ENCODE measurements at places on chromosomes 7 and 10.
A peak's percentile ranks its signal among the peaks of the same experiment; 100 is the strongest.

DNA sequence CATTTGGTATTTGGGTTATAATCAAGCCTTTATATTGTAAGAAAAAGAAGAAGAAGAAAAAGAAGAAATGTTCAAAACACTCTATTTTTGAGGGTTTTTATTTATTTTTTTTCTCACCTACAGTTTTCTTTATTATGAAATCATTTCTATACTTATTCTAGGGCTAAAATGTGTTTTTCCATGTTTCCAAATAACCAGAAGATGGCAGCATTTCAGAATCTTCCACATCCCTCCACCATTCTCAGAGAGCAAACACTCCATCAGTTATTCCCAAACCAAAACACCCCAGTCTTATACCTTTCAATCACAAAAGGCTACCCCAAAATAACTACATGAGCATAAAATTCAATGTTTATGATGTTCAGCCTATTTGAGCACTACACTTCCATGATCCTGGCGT, 38.7 kb upstream of the PPP1R17 start:
- no peak for DNase-seq

- DNase-seq: no peak
These were observed 1.8 kb downstream of the TMEM26 start for GRCh38 chr10:61451357-61451756.

- DNase-seq: no peak
These were observed 41.7 kb downstream of the C10orf90 start for GRCh38 chr10:126628746-126629145.

GRCh38 chr10:132558516-132559413, 21.2 kb downstream of the INPP5A start:
- no peak for DNase-seq

DNA sequence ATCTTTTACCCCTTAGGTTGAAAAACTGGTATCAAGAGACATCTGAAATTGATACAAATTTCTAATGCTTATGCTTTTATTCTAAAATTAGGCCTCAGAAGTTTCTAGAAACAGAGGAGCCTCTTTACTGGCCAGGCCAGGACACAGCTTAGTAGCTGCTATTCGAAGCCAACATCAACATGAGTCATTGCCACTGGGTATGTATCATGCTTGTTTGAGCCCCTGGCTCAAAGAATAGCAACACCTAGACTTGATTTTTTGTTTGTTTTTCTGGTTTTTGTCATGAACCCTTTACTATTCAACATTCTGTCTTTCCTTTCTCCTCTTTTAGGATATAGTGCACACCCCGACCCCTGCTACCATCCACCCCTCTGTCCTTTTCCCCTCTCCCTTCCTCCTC, 90.9 kb upstream of the STK17A start:
- no peak for DNase-seq

- no peak for DNase-seq
These were observed 1.3 kb downstream of the ZNF775 start for GRCh38 chr7:150380463-150380862.

DNA sequence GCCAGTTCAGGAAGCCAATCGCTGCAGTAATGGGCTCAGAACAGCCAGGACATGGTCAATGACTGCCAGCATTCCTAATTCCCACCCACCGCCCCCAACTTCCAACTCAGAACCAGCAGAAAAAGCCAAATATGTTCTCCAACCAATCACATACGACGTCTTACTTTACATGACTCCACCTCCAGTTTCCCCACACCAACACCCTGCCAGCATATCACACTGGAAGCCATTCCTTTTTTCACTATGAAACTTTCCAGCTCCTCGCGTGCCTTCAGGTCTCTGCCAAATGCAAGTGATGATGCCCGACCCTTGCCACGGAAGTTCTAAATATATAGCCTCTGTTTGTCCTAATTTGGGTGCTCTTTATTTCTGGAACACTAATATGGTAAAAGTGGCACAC, 12.5 kb downstream of the NPS start:
- no peak for DNase-seq

DNA sequence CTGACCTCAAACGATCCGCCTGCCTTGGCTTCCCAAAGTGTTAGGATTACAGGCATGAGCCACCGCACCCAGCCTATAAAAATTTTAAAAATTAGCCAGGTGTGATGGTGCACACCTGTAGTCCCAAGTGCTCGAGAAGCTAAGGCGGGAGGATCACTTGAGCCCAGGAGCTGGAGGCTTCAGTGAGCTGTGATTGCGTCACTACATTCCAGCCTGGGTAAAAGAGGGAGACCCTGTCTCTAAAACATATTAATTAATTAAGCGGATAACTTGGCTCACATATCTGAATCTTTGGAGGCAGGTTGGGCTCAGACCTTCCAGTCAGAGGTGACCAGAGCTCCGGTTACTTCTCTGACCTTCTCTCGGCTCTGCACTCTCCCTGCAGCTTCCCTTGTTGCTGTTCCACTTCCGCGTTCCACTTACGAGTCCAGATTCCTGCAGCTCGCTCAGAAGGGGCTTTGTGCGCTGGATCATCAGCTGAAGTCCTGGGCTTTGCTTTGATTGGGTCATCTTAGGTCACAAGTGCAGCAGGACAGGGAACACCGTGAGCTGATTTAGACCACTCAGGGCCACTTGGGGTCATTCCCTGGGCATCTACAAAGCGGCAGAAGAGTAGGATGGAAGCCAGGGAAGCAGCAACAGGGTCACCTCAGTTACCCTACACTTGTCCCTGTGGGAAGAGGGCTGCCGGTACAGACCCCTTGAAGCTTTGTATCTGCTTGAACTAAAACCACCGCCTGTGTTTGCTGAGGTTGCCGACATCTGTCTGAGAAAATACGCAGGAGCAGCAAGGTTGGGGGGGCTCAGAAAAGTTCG, 2.0 kb upstream of the ARPC1B start:
- no peak for DNase-seq

GRCh38 chr10:123781324-123781900, 110.2 kb downstream of the CPXM2 start:
- no peak for DNase-seq

DNA sequence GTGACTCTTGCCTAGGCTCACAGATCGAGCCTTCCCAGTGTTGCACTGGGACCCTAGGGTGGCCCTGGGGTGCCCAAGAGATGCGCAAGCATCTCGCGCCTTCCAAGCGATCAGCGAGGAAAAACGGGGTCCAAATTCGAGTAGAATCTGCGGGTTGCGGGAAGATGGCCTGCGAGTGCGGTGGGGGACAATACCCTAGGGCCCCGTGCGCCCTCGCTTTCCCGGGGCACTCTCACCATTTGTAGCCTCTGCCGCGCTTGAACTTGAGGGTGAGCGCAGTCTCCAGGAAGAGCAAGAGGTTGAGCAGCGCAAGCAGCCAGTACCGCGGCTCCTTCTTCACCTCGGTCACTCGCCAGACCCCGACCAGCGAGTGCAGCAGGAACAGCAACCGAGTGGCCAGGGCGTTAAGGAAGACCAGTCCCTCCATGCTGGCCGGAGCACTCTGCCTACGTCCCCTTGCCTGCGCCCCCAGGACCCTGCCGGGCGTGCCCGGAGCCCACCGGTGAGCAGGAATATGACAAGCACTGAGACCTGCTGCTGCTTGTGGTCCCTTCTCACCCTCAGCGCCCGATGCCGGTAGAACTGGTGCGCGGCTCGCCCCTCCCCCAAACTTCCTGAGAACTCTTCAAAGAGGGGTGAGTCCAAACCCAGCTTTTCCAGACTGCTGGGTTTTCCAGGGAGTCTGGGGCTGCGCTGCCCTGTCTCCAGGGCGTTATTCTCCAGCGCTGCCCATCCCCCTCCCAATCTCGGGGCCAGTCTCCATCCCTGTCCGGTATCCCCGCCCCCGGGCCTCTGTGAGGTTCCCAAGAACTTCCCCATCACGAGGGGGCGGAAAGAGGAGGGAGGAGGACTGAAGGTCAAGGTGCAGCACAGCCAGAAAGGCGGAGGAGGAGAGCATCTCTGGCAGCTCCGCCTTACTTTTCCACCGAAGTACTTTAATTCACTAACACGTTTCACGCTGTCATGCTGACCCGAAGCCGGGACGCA, at the start of gene TMEM26:
Gene TMEM26, minus strand, starts transcription at position 727 of the 987 bp plus-strand sequence. Its CDS starts 300 bp downstream, at position 427.
- DNase-seq: no peak

GRCh38 chr10:4470231-4470835, 355.7 kb upstream of the AKR1E2 start:
- DNase-seq: no peak

- DNase-seq: peak; percentile 68
These were observed 427.7 kb downstream of the LRMDA start for GRCh38 chr10:75859141-75859540.

- no peak for DNase-seq
These were observed 52.6 kb upstream of the SP8 start for GRCh38 chr7:20839196-20839735.

- no peak for DNase-seq
These were observed 670.8 kb downstream of the SORCS1 start for GRCh38 chr10:106493751-106494150.

DNA sequence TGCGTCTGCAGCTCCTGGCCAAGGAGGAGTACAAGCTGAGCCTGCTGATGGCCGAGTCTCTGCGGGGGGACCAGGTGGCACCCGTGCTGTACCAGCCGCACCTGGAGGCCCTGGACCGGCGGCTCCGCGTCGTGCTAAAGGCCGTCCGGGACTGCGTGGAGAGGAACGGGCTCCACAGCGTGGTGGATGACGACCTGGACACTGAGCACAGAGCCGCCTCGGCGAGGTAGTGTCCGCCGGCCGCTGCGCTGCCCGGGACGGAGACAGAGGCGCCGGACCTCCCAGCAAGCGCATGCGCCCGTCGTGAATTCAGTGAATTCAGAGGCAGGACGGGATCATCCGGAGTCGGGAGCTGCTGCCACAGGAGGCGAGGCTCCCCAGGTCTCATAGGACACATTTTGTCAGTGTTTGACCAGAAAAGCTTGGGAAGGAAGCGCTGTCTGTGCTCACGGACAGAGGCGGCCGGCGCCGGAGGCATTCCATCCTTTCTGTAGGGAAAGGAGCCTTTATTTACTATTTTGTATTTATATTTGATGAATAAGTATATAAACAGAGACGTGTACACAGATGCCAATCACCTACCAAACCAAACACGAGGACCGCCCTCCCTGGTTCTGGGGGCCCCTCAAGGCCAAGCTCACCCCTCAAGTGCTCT, 30.1 kb upstream of the FOXL3 start:
- DNase-seq: no peak

DNA sequence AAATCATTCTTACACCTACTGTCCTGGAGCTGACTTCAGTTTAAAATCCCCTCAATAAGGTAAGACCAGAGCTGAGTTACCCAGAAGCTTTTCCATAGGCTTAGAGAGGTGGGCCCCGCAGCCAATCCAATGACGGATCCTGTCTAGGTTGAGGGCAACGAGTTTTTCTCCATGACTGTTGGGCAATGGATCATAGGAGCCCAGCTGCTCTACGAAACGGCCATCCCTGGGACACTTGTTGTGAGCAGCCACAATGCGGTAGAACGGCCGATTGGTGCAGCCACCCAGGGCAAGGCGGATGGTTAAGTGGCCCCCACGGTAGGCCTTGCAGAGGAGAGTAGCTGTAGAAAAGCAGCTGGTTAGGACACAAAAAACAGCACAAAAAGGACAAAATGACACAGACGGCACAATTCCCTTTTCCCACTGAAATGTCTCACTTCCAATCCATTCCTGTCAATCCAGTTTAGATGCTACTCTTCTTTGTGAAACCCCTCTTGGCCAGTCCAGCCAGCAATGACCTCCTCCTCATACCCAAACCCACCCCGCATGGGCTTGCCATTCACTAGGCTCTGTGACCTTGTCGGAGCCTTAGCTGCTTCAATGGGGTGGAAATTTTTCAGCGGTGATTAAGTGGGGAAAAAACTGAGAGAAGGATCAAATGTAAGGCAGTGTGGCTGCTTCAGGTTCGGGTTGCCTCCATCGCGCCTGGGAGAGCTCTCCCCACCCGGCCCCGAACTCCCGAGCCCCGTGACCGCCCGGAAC, 580 bp downstream of the MRPS16 start:
- DNase-seq: no peak

DNA sequence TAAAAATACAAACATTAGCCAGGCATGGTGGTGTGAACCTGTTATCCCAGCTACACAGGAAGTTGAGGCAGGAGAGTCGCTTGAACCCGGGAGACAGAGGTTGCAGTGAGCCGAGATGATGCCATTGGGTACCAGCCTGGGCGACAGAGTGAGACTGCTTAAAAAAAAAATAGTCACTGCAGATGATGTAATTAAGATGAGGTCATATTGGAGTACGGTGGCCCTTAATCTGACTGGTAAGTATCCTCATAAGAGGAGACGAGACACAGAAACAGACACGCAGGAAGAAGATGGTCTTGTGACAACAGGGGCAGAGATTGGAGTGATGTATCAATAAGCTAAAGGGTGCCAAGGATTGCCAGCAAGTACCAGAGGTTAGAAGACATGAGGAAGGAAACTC, 156.0 kb downstream of the FAM107B start:
- no peak for DNase-seq

GRCh38 chr10:127910464-127910770, 3.5 kb downstream of the PTPRE start:
- DNase-seq: no peak

GRCh38 chr7:95476904-95477594, 8.7 kb upstream of the ASB4 start:
- DNase-seq: peak; percentile 71

DNA sequence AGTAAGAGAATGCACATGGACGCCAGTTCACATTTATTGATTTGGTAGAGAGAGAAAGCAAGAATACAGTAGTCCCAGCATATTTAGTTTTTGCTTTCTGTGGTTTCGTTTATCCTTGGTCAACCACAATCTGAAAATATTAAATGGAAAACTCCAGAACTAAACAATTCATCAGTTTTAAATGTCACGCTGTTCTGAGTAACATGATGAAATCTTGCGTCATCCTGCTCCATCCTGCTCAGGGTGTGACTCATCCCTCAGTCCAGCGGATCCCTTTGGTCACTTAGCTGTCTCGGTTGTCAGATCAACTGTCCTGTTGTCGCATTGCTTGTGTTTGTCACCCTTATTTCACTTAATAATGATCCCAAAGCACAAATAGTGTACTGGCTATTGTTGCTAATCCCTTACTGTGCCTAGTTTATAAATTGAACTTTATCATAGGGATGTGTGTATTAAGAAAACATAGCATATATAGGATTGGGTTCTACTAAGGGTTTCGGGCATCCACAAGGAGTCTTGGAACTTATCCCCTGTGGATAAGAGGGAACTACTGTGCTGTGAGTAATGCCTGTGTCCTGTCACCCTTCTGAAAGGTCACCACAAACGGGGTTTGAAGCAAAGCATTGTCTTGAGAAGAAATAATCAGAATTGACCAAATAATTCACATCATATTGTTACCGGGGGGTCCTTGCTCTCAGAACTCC, 73.6 kb downstream of the OTUD1 start:
- no peak for DNase-seq

DNA sequence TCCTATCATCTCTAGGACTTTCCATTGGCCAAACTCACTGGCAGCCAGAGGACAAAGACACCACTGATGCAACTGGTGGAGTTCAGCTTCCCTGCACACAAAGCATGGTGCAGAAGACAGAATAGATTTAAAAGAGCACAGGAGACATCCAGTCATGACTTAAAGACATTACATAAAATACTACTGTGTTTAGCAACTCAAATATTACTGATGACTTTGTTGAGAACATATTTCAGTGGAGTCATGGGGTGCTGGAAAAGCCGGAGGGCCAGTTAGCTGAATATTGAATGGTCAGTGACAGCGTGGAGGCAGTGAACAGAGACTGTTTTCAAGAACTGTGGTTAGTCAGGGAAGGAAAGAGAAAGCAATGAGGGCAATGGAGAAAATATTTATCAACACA, 296.3 kb upstream of the NRP1 start:
- DNase-seq: no peak
